ENCODE measurements at places on chromosomes 5 and 9. TPM values are rescaled to one million over a fixed set of nuclear protein-coding genes. Genes with fewer than 3 reads are reported as not detected.
A peak's percentile ranks its signal among the peaks of the same experiment; 100 is the strongest.

GRCh38 chr9:6780690-6781089 is 22.9 kb downstream of the KDM4C start:
- no peak overlapping the region for H3K4me3 ChIP-seq
- DNase-seq: peak; percentile 46
- peaks cover 36% of the 10 kb centered on the region for H3K4me1 ChIP-seq
- peak overlapping the region; percentile 81 for H3K27ac ChIP-seq

- no peaks in the 10 kb centered on the region for H3K27me3 ChIP-seq
- peak overlapping the region; percentile 22 for H3K4me3 ChIP-seq
- no peaks in the 10 kb centered on the region for H3K36me3 ChIP-seq
- DNase-seq: peak; percentile 82
Observed at GRCh38 chr5:81232464-81233079, 550 bp upstream of the CKMT2 start.

- no peak overlapping the region for H3K27ac ChIP-seq
- H3K4me1 ChIP-seq: no peaks in the 10 kb centered on the region
- no peak overlapping the region for H3K4me3 ChIP-seq
- H3K27me3 ChIP-seq: no peaks in the 10 kb centered on the region
Observed at GRCh38 chr9:84490206-84490841, 149.8 kb upstream of the SLC28A3 start.

DNA sequence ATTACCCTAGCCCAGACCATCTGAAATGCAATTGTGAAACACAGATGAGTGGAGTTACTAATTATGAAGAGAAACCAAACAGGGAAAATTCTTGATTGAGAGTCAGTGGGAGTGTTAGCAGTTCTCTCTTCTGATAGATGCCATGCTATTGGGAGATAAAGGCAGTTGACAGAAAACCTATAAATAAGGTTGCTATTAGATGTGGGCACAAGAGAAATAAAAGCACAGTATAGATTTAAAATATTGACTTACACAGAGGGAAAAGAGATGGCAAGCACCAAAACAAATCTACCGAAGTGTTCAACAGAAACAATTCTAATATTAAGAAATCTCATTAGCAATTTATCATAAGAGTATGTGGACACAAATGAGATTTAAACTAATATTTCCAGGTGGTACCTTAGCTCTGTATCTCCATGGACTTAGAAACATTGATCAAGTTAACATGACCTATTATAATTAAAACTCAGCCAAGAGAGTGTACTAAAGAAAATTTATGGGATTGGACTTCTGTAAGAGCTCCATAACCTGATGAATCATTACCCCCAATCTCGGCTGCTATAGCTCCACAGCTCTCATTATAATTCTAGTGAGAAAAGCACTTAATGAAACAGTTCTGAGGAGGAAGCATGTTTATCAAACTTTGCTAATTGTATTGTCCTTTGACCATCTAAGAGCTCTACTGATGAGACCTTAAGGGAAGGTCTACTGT is 665.0 kb upstream of the RIOK2 start:
- no peak overlapping the region for H3K27ac ChIP-seq
- DNase-seq: no peak
- H3K36me3 ChIP-seq: no peaks in the 10 kb centered on the region
- no peaks in the 10 kb centered on the region for H3K4me1 ChIP-seq
- H3K27me3 ChIP-seq: no peaks in the 10 kb centered on the region
- H3K4me3 ChIP-seq: no peak overlapping the region

GRCh38 chr5:75510836-75511434 is 494 bp downstream of the CERT1 start:
- peak overlapping the region; percentile 83 for H3K27ac ChIP-seq
- H3K4me3 ChIP-seq: peak overlapping the region; percentile 59

DNA sequence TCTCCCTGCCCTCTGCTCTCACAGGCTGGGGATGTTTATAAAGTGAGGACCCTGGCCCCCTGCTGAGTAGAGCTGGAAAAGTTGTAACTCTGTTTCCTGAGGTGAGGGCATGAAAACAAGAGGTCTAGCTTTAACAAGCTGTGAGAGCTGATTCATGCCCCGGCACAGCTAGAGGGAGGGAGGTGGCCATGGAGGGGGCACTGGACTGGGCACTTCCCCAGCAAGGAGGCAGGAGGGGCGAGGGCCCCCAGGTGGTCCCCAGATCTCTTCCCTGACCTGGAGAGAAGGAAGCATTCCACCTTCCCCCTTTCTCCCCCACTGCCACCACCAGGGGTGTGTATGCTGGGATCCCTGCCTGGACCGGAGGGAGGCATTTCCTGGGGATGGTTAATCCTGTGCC is at the start of gene MSMP:
MSMP (minus strand) TSS at position 13 of the 400 bp plus-strand sequence. CDS start 147 bp downstream, outside the sequence.
- H3K27ac ChIP-seq: no peak within 1 kb of the TSS
- H3K36me3 ChIP-seq: peaks cover 18% of the 10 kb centered on the region
- H3K27me3 ChIP-seq: no peaks in the 10 kb centered on the region
- H3K4me3 ChIP-seq: no peak within 1 kb of the TSS

DNA sequence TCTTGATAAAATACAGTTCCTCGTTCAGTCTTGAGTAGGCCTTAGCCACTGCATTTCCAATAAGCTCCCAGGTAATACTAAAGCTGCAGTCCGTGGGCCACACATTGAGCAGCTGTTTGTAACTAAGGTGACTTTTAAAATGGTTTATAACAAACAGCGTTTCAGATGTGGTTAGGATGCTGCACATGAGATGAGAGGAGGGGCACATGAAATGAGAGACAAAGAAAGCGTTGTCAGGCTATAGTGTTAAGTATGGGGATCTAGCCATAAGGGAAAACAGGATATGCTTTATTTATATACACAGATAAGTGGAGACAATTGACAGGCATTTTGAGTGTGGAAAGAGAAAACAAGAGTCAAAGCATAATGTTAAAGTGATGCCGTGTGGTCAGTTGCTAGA is 89.9 kb downstream of the PAM start:
- no peak for DNase-seq
- no peaks in the 10 kb centered on the region for H3K27me3 ChIP-seq
- no peak overlapping the region for H3K27ac ChIP-seq
- H3K36me3 ChIP-seq: no peaks in the 10 kb centered on the region
- no peaks in the 10 kb centered on the region for H3K4me1 ChIP-seq
- H3K4me3 ChIP-seq: no peak overlapping the region

DNA sequence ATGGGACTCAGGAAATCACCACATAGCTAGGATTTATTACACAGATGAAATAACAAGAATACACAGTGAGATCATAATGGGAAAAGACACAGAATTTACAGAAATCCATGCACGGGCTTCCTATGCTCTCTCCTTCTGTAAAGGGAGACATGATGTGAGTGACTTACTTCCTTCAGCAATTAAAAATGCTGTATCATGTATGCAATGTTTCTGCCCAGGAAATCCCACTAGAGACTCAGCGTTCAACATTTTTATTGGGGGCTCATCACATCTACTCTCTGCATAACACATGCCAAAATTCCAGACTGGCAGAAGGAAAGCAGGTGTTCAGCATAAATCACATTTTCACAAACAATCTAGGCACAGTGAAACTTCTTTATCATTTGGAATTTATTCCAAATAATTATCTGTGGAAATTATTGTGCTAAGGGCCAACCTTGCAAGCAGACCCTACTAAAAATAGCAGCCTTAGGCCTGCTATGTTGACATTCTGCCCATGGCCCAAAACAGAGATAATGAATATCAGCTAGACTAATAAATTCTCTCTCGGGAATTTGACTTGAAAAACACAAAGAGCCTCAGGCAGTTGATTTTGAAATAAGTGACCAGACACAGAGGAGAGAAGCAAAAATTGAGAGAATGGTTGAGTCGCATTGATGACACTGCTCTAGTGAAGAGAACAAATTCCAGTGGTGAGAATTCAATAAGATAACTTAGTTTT is 31.4 kb upstream of the SELENOP start:
- no peaks in the 10 kb centered on the region for H3K36me3 ChIP-seq
- H3K27me3 ChIP-seq: no peaks in the 10 kb centered on the region
- H3K4me1 ChIP-seq: peaks cover 5% of the 10 kb centered on the region
- no peak for DNase-seq
- H3K4me3 ChIP-seq: no peak overlapping the region

- no peak overlapping the region for H3K27ac ChIP-seq
- no peak overlapping the region for H3K4me3 ChIP-seq
- H3K27me3 ChIP-seq: no peaks in the 10 kb centered on the region
- no peaks in the 10 kb centered on the region for H3K36me3 ChIP-seq
- no peak for DNase-seq
- peaks cover 25% of the 10 kb centered on the region for H3K4me1 ChIP-seq
Observed at GRCh38 chr5:139016186-139016585, 141.1 kb upstream of the LRRTM2 start.

DNA sequence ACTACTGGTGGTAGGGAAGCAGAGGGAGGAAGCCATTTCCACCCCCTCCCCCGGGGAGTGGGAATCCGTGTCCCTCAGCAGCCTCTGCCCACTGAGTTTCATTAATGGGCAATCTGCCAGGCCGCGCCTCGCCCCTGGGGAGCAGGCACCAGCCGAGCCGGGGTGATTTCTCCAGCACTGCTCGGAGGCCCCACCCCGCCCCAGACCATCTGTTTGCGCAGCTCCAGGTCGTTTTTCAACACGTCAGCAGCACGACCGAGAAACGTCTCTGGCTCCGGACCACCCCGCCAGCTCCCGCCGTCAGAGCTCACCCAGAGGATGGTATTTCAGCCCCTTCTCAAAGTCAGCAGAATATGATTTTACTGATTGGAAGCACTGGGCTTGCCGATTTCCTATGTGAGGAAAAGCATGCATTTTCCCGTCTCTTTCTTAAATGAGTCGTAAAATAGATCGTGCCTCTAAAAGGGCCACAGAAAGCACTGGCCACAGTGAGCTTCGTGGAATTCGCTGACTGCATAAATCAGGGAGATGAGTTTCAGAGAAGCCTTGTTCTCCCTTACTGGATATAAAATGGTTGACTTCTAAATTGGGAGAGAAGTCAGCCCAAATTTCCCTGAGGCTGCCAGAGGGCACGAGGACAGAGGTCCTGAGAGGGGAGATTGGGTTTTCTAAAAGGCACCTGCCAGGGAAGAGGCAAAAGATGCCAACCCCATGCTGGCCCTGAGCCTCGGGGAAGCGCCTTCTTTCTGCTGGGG is 47.0 kb downstream of the OLFM1 start:
- peak; percentile 19 for DNase-seq
- no peak overlapping the region for H3K27ac ChIP-seq
- H3K4me3 ChIP-seq: no peak overlapping the region
- H3K4me1 ChIP-seq: peaks cover 12% of the 10 kb centered on the region

DNA sequence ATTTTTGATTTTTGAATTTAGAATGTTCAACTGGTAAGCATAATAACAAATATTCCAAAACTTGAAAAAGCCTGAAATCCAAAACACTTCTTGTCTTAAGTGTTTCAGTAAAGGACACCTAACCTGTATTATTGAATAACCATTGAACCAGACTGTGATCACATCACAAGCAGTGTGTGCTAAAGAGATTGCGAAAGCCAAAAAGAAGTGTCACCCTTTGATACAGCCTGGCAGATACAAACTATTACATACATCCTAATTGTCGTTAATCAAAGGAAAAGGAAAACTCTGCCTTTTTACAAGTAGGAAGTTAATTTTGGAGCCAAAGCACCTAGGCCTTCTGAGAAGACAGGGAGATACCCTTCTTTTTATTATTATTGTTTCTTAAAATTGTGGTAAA is 8.4 kb upstream of the FAM120AOS start:
- H3K36me3 ChIP-seq: no peaks in the 10 kb centered on the region
- peaks cover 10% of the 10 kb centered on the region for H3K4me1 ChIP-seq
- no peaks in the 10 kb centered on the region for H3K27me3 ChIP-seq
- H3K27ac ChIP-seq: no peak overlapping the region
- H3K4me3 ChIP-seq: no peak overlapping the region

DNA sequence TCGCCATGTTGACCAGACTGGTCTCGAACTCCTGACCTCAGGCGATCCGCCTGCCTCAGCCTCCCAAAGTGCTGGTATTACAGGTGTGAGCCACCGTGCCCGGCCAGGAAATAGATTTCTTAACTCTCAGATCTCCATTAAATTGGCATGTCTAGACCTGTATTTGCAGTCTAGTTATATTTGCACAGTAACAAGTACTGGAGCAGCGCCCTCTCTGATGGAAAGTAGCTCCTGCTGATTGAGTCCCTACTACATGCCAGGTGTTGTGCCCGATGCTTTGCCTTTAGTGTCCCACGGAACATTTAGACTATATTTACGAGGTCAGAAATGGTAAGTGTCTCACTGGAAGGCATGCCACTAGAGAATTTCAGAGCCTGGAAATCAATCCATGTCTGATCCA is 15.8 kb upstream of the TMED9 start:
- no peak overlapping the region for H3K27ac ChIP-seq
- no peak overlapping the region for H3K4me3 ChIP-seq

- no peaks in the 10 kb centered on the region for H3K27me3 ChIP-seq
- no peak overlapping the region for H3K27ac ChIP-seq
- H3K36me3 ChIP-seq: no peaks in the 10 kb centered on the region
- peak; percentile 24 for DNase-seq
Observed at GRCh38 chr5:66558560-66558959, 37.6 kb upstream of the MAST4 start.

DNA sequence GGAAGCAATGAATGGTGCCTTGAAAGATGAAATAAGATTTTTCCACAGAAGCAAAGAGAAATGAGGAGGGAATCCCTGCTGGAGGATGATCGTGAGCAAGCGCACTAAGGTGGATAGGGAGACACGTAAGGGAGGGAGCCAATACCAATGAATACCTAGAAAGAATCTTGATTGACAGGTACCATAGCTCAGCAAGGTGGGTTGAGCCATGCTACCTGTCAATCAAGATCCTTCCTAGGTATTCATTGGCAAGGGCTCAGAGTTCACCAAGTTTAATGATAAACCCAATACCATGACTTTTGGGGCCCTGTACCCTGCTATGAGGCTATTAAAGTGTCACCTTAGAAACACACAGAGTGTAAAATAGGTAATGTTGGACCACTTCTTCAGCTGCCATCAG is 226.8 kb downstream of the GRIA1 start:
- H3K27ac ChIP-seq: no peak overlapping the region

Gene LTC4S
- 10.2 TPM for total RNA-seq

Gene PCDHA9
- total RNA-seq: 1.6 TPM

Gene PIP5K1B
- 5.0 TPM for total RNA-seq

Gene TMC1
- not detected for total RNA-seq

Gene BTNL3
- not detected for total RNA-seq

Gene BSPRY
- total RNA-seq: 0.32 TPM

Gene ISL1
- 10.4 TPM for total RNA-seq

Gene FYB1
- 0.42 TPM for total RNA-seq

Gene SCGB3A2
- total RNA-seq: not detected

Gene C9orf72
- total RNA-seq: 13.2 TPM

Gene CER1
- total RNA-seq: 1.8 TPM

Gene REXO4
- total RNA-seq: 35.7 TPM

Data from cardiac muscle cell (in vitro differentiated cells and primary cell).